Epithelial cell of proximal tubule (primary cell): ENCODE measurements at places on chromosomes 7 and 10. TPM values are rescaled to one million over a fixed set of nuclear protein-coding genes. Genes with fewer than 3 reads are reported as not detected.

GRCh38 chr10:65365878-65366277, 1560.0 kb upstream of the LRRTM3 start:
- no peak for DNase-seq

DNA sequence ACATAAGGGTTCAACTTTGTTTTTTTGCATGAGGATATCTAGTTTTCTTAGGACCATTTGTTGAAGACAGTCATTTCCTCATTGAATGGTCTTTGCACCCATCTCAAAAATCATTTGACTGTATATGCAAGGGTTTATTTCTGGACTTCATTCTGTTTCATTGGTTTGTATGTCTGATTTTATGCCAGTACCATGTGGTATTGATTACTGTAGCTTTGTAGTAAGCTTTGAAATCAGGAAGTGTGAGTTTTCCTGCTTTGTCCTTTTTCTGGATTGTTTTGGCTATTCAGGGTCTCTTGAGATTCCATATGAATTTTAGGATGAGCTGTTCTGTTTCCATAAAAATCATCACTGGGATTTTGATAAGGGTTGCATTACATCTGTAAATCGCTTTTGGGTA, 63.9 kb downstream of the SND1 start:
- DNase-seq = no peak

Gene ZNF438
- 3.9 and 4.2 TPM in 2 replicates for total RNA-seq

Gene RABGEF1
- total RNA-seq = 19.2 and 20.5 TPM in 2 replicates

GRCh38 chr10:1454951-1455350, 282.4 kb downstream of the ADARB2 start:
- DNase-seq = no peak

DNA sequence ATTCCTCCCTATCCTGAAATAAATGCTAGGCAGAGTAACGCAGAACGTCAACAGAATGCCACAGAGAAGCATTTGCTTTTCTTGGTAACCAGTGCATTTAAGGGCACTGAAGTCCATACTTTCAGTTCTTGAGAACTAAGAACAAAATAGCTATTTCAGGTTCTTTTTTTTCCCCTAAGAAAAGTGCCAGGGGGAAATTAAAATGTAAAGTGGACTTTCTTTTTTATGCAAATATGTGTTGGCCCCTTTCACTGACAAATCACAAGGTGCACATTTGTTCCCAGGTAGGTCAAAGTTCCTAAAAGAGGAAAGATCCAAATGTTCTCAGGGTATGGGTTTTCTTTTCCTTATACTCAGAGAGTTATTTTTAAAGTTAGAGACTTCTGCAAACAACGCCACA, 151.5 kb downstream of the HPSE2 start:
- no peak for DNase-seq

GRCh38 chr10:126252884-126253610, 135.2 kb downstream of the ADAM12 start:
- peak; percentile 50 for DNase-seq
